ENCODE measurements at places on chromosomes 4 and X. TPM values are rescaled to one million over a fixed set of nuclear protein-coding genes. Genes with fewer than 3 reads are reported as not detected.

The MGAT4D gene
- total RNA-seq: 0.10 TPM

The VSIG4 gene
- total RNA-seq: 29.2 TPM

DNA sequence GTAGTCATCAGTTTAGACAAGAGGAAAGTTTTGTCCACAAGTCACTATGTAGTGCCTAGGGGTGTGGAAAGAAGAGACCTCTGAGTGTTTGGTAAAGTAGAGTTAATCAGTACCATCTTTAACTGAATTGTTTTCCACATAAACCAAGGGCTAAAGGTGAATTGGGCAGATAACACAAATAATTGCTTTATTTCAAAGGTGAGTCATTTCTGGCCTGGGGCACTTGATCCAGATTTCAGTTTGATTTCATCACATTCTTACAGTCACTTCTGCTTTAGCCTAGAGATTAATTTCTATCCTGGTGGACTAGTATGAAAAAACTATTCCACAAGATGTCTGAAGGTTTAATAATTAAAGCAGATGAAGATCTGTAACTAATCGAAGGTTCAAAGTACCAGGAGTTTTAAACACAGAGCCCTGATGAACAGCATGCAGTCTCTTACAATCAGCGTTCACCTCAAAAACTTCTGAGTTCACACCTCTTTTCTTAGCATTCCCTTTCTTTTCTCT lies 74.5 kb upstream of the BOD1L1 start:
- DNase-seq: no peak
- no peaks in the 10 kb centered on the region for H3K36me3 ChIP-seq
- H3K27ac ChIP-seq: no peak overlapping the region

The WNK3 gene
- 29.5 TPM for total RNA-seq

Data from spinal cord (tissue), 10 donors.